ENCODE measurements at places on chromosomes 1 and 21.

GRCh38 chr1:43545695-43546387 is 15.2 kb downstream of the PTPRF start:
- DNase-seq: peak; percentile 43

- DNase-seq: no peak
Measured at GRCh38 chr1:14363036-14363590, 235.4 kb upstream of the KAZN start.

GRCh38 chr1:90411185-90411584 is 305.9 kb downstream of the BARHL2 start:
- DNase-seq: no peak

- no peak for DNase-seq
Measured at GRCh38 chr1:173364827-173365226, 112.3 kb upstream of the PRDX6 start.

- no peak for DNase-seq
Measured at GRCh38 chr1:201764166-201764565, 64.8 kb upstream of the IPO9 start.

GRCh38 chr1:204863024-204863423 is 7.6 kb upstream of the NFASC start:
- DNase-seq: no peak

GRCh38 chr1:150596095-150596892 is 16.9 kb upstream of the MCL1 start:
- DNase-seq: no peak

GRCh38 chr1:23718482-23718881 is 24.8 kb upstream of the ELOA start:
- no peak for DNase-seq

GRCh38 chr1:110643879-110644472 is 30.8 kb downstream of the KCNA3 start:
- DNase-seq: no peak

- no peak for DNase-seq
Measured at GRCh38 chr1:90836345-90836679, 119.2 kb upstream of the BARHL2 start.

- peak; percentile 53 for DNase-seq
Measured at GRCh38 chr1:54299037-54299436, 99.1 kb downstream of the MRPL37 start.

DNA sequence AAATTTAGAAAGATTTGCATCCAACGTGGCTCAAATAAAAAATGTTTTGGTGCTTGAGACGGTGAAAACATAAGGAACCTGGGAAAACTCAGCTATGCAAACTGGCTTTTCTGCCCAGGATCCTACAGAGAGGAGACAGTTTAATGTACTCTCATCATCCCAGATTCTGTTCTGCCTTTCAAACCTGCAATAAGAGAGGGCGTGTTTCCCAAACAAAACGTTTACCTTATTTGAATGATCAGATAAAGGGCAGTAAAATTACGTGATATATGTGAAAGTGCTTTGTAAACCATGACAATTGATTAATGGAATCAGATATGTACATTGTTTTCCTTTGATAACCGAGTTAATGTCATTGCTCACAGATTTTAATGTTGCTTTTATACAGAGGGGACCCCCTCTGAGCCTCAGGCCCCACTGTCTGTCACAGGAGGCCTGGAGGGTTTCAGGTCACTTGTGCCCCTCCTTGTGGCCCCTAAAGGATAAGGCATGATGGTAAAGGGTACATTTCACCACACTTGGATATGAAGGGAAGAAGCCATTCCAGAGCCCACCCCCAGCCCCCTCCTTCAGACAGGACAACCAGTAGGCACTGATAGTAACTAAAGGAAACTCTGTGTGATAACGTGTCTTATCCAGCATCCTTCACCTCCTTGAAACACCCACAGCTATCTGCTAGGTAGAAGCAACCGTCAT is 157.6 kb downstream of the EDEM3 start:
- DNase-seq: no peak

- DNase-seq: no peak
Measured at GRCh38 chr1:221869779-221870178, 127.9 kb upstream of the DUSP10 start.

- no peak for DNase-seq
Measured at GRCh38 chr21:38645282-38645681, 147.0 kb upstream of the ERG start.
